ENCODE measurements at places on chromosomes 6 and 20. TPM values are rescaled to one million over a fixed set of nuclear protein-coding genes. Genes with fewer than 3 reads are reported as not detected.

GRCh38 chr6:48472535-48472934 lies 361.5 kb upstream of the PTCHD4 start:
- no peak for DNase-seq

DNA sequence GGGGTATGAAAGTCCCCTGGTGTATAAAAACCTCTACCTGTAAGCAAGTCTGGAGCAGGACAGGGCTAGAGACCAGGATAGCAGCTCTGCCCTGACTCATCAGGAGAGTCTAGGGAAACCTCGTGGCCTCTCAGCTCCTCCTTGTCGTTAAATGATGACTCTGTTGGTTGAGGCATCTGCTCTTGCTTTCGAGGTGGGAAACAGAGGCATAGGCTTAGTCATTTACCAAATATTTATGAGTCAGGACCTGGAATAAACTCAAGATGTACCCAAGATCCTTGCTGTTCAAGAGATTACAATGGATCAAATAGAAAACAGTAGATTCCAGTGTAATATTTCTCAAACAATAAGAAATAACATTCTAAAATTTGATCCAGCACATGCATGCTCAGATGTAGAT lies 5.5 kb downstream of the MANBAL start:
- DNase-seq = no peak

- DNase-seq = no peak
Observed at GRCh38 chr6:126919947-126920346, 198.5 kb upstream of the RSPO3 start.

DNA sequence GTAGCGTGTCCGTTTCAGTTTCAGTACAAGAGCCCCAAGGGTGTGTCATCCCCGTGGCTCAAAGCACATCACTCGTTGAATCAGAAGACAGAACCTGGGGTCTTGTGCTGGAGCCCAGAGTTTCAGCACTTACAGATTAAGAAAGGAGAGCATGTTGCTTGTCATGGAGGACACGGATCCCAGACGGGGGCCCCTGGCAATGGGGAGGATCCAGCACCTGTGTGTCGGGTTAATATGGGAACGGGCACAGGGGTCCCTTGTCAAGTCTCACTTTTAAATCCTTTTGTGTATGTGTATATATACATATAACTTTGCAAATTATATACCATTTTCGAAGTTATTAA lies 23.4 kb downstream of the THBS2 start:
- DNase-seq = no peak

Gene TPX2
- total RNA-seq = 161 TPM

GRCh38 chr6:139154881-139155547 lies 20.1 kb downstream of the HECA start:
- no peak for DNase-seq

Gene NRSN1
- not detected for total RNA-seq

GRCh38 chr6:136963259-136963658 lies 41.2 kb downstream of the SLC35D3 start:
- DNase-seq = no peak

DNA sequence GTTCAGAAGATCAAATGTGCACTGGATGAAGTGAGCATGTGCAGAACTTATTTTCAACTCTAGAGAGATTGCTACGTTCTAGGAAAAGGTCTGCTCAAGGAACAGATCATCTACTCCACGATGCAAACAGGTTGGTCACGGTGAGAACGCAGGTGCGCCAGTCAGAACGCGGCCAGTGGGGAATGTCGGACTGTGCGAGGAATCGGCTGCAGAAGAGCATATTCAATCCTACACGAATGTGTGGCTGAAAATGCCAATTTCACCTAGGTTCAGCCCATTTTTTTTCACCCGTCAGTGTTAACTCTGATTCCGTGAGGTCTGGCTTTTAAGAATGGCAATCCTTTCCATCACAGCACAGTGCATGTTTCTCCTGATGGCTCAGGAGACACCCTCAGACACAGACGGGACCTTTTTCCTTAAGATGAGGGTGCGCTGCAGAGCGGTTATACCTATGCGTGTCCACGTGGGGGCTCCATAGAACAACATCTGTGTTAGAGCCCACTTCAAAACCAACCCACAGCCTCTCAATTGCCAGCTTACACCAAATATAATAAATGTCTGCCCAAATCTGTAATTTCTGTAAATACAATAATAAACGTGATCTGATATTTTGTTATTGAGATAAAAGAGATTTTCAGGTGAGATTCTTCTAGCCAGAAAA lies 250.4 kb downstream of the FOXA2 start:
- DNase-seq = peak; percentile 68
